ENCODE measurements at places on chromosomes 1 and 21.

GRCh38 chr1:54549181-54549924 is 1.3 kb downstream of the ACOT11 start:
- no peak for DNase-seq

DNA sequence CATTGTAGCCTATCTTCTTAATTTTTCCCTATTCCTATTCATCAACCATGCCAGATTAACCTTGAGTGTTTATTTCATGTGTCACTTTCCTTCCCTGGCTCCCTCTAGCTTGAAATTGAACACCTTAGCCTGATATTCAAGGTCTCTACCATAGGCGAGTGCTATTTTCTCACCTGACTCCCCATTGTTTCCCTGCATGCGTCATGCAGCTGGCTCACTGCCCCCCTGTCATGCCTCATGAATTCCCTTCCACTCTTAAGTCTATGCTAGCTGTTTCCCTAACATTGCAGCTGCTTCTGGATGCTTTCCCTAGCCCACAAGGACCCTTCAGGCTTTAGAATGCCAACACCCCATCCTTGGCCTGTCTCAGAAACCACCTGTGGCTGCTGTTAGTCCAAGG is 56.7 kb upstream of the CD1D start:
- DNase-seq, result no peak

DNA sequence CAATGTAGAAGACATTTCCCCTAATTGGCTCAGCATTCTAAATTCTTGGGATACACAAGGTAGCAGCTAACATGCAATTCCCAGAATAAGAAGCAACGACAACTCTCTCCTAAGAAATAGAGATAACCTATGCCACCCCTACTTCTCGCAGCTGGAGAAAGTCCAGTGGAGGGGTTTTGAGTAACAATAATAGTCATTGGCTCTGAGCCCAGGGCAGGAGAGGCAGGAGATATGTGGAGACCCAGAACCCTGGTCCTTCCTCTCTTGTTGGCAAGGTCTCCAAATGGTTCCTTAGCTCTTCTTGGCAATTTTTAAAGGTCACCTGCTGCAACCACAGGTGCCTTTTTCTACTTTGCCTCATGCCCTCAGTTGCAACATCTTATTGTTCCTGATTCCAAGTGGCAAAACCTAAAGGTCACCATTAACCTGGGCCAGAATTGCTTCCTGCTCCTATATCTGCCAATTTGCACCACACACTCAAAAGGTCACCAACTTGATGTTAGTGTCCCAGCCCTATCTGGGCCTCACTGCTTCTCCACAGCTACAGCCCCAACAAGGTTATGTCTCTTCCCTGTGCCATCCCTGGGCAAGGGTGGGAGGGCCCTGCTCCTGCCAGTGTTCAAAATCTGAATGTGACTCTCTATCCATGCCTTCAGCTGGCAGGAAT is 36.7 kb downstream of the TBX15 start:
- DNase-seq, result no peak

GRCh38 chr1:61699911-61700851 is 24.8 kb downstream of the TM2D1 start:
- no peak for DNase-seq

DNA sequence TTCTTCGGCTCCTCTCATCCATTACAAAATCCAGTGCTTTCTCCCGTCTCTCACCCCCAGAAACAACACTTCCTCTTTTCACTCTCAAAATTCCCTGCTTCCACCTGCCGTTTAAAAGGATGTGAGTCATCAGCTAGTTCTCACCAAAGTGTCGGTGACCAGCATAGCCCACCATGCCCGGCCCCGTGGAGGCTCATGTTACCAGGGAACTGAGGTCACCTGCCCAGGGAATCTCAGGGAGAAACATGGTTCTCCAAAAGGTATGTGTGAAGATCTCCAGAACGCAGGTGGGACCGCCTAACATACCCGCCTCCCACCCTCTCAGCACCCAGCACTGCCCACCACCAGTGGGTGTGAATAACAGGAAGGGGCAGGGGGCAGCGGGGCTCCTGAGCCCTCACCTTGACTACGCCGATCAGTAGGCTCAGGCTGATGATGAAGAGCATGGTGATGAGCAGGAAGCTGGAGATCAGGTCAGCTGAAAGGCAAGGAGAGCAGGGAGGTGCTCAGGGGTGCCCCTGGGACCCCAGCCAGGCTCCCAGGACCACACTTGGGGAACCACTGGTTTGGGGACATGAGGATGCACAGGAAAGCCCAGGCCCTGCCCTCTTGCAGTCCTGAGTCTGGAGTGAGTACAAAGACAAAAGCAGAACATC is 16.2 kb downstream of the LAPTM5 start:
- DNase-seq, result no peak

- no peak for DNase-seq
Measured at GRCh38 chr1:207579436-207579799, 65.5 kb upstream of the CR1L start.

GRCh38 chr21:36916718-36917117 is 49.8 kb downstream of the HLCS start:
- no peak for DNase-seq

GRCh38 chr1:198605406-198605805 is 33.4 kb upstream of the PTPRC start:
- DNase-seq, result no peak

- no peak for DNase-seq
Measured at GRCh38 chr1:150127868-150128267, 21.8 kb upstream of the PLEKHO1 start.

DNA sequence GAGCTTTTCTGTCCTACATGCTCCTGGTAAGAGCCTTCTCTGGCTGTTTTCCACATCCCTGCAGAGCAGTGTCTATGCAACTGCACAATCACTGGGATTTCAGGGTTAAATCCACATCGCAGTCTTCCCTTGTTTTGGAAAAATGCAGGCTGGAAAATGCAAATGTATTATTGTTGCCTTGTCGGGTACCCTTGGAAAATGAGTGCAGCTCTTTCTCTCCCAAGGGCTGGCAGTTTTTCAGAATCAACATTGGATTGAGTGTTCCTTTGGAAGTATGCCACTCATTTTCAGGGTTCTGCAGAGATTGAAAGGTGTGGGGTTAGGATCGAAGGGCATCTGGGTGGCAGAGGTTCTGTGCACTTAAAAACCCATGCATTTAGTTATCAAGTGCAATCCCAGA is 3.2 kb downstream of the NOS1AP start:
- DNase-seq, result no peak

Measured in activated CD8-positive, alpha-beta memory T cell treated with anti-CD3 and anti-CD28 coated beads for 4 hours (primary cell).